Colonic mucosa (tissue), 4 donors: ENCODE measurements at places on chromosomes 5 and 9.

GRCh38 chr5:175582697-175583096, 75.2 kb upstream of the HRH2 start:
- DNase-seq, result no peak

DNA sequence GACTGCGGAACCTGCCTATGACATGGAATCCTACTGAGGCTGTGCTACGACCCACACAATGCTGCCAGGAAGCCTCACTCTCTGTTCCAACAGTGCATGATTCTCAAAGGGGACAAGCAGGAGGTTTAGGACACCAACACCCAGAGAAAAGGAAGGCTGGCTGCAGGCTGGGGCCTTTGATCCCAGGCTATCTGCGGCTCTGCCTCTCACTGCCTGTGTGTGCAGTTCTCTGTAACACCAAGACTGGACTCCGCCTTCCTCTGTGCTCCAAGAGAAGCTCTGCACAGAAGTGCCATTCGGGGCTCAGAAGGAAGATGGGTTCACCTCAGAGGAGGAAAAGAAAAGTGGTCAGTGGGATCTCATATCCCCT, 20.5 kb downstream of the ANKH start:
- no peak for DNase-seq

DNA sequence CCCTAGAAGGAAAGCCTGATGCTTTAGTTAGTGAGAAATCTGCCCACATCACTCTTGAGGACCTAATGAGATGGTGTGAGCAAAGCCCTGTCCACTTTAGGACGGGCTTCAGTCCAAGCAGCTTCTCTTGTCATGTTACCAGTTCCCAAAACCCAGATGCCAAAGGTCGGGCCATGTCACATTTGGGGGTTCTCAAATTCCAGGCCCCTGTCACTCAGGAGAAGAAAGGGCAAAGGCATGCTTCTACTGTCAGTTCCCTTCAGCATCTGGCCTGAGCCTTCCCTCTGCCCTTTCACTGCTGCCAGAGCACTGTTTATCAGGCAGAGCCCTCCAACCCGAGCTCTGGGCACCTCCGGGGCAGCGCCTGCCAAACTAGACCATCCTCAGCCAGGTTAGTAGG, 556.0 kb downstream of the BNC2 start:
- DNase-seq, result no peak

GRCh38 chr9:124458441-124458840, 8.2 kb downstream of the ADGRD2 start:
- DNase-seq, result no peak

DNA sequence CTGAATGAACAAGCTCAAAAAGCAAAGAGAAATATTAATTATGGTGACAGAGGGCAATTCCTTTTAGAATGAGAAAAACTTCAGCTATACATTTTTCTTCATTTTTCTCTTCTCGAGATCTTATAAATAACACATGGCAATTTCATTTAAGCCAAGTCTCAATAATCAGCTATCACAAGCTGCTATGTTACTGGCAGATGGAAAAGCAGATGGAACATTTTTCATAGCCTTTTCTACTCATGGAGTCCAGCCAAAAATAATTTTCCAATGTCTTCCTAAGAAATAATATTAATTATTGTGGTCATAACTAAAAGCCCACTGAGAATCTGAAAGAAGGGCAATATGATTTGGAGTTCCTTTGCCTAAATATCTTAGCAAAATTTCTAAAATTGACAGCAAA, 35.6 kb downstream of the SKIC3 start:
- DNase-seq, result no peak

DNA sequence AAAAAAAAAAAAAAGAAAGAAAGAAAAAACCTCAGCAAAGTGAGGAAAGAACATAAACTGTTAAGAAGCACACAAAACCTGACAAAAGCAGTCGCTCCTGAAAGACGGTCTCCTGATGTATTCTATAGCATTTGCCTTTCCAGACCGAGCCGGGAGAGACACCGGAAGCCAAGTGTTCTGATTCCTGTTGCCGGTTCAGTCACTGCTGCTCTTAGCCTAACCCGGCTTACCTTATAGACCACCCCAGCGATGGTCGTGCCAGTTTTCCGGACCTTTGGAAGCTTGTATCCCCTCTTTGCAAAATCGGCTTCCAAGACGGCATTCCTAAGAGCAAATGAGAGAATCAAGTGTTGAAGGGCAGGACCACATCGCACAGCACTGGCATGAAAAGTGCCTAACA, 630 bp downstream of the PSMB7 start:
- no peak for DNase-seq

DNA sequence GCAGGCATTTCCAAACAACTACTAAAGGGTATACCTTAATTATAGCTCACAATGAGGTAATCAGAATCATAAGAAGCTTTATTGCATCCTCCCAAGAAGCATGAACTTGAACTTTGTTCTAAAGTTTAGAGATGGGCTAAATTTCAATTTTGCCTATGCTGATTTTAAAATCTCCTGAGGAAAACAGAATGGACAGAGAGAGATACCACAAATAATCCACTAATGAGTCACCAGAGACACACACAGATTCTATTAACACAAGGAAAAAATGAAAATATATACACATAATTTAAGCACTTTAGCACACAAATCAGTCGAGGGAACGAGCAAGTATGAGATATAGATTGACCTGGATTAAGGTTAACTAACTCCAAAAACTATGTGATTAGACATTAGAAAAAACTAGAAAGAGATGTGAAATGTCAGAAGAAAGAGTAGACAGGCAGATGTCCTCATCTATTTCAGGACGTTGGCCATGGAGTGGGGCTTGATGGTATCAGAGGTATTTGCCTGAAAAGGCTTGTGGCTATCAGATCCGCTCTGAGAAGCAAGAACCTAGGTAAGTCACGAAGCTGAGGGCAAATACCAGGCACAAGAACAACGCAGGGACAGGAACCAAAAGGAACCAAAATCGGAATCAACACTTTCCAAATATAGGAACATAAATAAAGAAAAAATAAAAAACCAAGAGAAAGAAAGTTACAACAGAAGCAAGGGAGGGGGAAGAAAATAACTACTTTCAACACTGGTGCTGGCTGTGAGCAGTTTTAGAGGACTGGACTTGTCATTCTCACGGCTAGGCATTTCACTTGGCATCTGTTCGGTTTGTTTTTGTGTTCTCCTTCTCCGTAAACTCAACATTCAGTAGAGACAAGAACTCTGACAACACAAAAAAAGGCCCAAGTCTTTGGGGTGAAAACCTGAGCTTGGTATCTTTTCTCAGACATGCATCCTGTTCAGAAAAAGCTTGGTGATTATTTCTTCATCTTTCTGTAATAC, 294.6 kb upstream of the PUM3 start:
- no peak for DNase-seq

- no peak for DNase-seq
Measured at GRCh38 chr9:129235931-129236331, 57.9 kb upstream of the IER5L start.

GRCh38 chr5:74623006-74623611, 17.4 kb downstream of the ENC1 start:
- DNase-seq, result no peak

- DNase-seq, result no peak
Measured at GRCh38 chr5:15170173-15170572, 298.6 kb upstream of the ANKH start.

DNA sequence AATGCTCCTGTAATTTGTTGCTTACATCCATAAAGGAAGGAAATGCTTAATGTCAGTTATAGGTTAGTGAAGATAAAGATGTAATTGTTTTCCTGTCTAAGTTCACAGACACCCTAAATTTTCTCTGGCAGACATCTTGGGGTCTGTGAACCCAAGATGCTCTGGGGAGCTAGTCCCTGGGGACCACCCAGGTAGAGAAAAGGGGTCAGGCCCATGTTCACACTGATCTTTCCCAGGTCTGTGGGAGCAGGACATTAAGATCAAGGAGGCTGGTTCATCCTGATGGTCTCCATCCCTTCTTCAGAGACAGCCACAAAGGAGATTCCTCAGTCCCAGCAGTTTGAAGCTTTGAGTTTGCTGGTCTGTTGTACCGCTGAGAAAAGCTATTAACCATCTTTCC, 267.5 kb downstream of the ARHGAP26 start:
- DNase-seq, result no peak

DNA sequence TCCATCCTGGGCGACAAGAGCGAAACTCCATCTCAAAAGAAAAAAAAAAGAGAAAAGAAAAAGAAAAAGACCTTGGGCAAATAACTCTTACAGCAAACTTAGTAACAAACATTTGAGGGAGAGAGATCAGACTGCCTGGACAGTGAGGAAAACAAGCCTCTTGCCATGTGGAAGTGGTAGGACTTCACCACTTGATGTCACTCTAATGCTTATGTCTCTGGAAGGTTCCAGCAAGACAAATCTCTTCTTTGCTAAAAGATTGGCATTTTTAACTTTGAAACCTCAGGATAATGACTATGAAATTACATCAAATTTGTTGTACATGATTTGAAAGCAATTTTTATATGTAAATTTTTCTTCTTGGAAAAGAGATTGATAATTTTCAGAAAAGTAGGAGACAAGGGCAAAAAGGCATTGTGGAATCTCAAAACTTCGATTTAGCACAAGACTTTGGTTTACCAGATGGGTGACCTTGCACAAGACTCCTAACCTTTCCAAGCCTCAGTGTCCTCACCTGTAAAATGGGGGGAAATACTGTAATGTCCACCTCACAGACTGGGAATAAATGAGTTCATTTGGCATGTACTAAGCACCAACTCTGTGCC, 5.4 kb downstream of the ACTL7B start:
- DNase-seq, result no peak

DNA sequence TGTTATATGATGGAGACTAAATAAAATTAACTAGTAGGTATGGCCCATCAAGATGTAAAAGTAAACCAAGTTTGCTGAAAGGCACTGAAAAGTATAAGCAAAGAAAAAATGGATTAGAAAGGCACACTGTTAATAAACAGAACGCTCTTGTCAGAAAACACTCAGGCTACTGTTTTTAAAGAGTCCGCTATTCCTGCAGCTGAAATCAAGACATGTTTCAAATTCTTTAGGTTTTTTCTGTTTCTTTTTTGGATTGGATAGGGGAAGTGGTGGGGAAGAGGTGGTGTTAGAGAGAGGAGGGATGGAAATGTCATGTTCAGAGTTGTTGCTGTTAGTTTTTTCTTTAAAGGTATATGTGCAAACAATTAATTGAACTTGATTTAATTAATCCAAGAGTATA, 17.5 kb downstream of the OSTF1 start:
- DNase-seq, result no peak

DNA sequence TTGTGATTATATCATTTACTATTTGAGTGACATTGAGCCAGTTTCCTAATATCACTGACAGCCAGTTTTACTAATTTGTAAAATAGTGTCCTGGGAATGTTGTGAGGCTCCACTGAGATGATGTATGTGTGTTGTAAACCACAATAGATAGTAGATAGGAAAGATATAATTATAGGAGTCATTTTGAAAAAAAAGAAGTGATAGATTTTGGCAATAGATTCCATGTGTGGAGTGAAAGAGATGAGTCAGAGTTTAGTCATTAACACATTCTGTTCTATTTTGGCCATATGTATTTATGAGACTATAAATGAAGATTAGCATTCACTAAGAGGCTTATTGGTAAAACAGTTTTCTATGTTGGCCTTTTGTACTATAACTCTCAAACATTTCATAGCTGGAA, 388.2 kb downstream of the FAM170A start:
- DNase-seq, result no peak

- no peak for DNase-seq
Measured at GRCh38 chr5:150393096-150393645, 19.5 kb downstream of the CD74 start.

- DNase-seq, result no peak
Measured at GRCh38 chr5:98635656-98636055, 137.8 kb upstream of the RGMB start.

- DNase-seq, result no peak
Measured at GRCh38 chr9:85428230-85428629, 313.5 kb downstream of the AGTPBP1 start.

DNA sequence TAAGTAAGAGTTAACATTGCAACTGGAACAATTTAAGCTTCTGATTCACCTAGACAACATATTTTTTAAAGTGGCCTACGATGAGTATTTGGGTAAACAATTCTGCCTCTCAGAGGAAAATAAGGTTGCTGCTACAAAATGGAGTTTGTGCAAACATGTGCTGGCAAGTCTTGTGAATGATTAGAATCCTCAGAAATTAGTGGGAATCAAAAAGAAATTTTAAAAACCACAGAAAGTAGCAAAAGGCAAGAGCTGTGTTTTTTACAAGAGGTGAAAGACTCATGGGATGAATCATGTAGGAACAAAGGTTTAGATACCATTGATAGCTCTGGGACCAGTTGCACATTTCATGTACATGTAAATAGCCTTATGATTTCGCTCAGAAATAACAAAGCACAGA, 561.6 kb downstream of the TAF11L14 start:
- DNase-seq, result no peak

- no peak for DNase-seq
Measured at GRCh38 chr9:75967556-75967955, 77.1 kb downstream of the PCSK5 start.

GRCh38 chr9:3793971-3794383, 268.2 kb upstream of the RFX3 start:
- DNase-seq, result no peak

- peak; percentile 88 for DNase-seq
Measured at GRCh38 chr5:74257645-74258313, 382.7 kb downstream of the ENC1 start.

DNA sequence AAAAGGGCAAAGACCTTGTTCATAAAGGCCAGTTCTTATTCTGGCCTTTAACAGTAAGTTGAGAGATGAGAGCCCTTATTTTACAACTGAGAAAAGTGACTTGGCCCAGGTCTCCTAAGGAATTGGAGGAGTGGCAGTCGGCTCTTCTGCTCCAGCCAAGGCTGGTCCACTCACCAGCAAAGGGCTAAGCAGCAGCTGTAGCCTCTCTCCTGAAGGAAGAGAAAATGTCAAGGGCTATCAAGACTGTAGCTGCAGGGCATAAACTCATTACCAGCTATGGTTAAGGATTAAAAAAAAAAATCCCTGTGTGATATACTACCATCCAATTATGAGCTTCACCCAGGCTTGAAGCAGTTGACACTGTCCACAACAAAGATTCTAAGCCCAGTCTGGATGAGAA, 138.6 kb upstream of the RAD23B start:
- no peak for DNase-seq

- DNase-seq, result no peak
Measured at GRCh38 chr5:134813827-134814226, 31.9 kb upstream of the C5orf24 start.
